NCI-H2029 treated with DMSO at 0.1 percent for 48 hours (cell line): ENCODE measurements at places on chromosomes 7 and 10.

GRCh38 chr10:22620140-22620857, 94.1 kb downstream of the PIP4K2A start:
- DNase-seq, result no peak

DNA sequence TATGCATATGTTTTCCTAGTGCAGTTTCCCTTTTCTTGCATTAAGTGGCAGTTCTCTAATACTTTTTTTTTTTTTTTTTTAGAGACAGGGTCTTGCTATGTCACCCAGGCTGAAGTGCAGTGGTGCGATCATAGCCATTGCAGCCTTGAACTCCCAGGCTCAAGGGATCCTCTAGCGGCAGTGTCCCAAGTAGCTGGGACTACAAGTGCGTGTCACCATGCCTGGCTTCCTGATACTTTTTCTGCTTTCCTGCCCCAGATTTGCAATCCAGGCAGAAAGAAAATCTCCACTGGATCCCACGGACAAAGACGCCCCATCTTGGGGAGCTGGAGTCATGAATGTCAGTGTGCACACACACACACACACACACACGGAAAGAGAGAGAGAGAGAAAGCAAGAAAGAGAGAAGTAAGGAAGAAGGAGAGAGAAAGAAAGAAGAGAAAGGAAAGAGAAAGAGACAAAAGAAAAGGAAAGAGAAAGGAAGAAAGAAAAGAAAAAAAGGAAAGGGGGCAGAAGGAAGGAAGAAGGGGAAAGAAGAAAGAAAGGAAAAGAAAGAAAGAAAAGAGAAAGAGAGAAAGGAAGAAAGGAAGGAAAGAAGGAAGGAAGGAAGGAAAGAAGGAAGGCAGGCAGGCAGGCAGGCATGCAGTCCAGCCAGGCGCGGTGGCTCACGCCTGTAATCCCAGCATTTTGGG, 37.5 kb upstream of the OCM2 start:
- DNase-seq, result no peak

DNA sequence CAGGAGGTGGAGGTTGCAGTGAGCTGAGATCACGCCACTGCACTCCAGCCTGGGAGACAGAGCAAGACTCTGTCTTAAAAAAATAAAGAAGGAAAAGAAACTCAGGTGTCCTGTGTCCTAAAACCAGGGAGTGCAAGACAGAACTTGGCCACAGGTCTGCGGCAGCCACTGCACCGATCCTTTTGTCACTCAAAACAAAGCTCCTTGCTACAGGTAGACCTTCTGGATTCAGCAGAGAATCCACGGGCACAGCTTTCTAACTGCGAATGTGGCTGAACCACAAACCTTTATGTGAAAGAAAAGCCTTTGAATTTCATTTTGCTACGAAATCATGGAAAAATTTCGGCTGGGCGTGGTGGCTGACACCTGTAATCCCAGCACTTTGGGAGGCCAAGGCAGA, 634.9 kb downstream of the CALN1 start:
- no peak for DNase-seq

GRCh38 chr10:86180861-86181260, 185.7 kb downstream of the GRID1 start:
- DNase-seq, result no peak

DNA sequence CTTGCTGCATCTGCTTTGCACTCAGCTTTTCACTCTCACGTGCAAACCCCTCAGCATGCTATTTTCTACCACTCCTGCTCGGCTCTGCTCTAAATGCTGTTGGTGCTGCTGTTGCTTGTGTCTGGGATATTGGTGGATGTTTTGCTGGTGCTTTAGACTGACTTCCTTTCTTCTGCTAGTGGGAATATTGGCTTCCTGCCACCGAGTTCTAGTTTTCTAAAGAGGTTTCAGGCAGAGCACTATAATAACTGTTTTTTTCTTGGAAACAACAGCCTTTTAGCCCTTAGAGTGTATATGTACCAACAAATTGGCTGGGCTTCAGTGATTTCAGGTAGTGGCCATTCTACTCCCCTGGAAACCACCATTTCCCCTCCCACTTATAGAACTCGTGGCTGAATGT, 27.8 kb downstream of the TMEM236 start:
- DNase-seq, result no peak

DNA sequence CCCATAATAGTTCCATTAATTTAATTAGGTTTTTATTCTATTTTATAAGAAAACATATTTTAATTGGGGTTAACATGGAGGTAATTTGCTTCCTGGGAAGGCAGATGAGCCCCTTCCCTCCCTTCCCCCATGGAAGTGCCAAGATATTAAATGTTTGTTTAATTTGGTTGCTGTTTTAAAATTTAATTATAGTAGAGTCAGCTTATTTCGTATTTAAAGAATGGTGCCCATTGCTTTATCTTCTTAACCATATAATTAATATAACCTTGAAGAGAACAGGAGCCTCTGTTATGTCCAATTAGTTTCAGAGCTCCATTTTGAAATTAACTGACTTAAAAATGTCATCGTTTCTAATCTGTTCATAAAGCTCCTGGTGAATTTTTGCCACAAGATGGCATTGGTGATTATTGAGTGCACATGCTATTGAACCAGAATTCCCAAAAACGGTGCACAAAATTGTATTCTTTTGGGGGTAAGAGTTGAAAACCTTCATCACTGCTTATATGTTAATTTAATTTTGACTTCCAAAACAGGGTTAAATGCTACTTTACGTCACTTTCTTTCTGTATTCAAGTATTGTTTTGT, 26.0 kb downstream of the KLHDC10 start:
- no peak for DNase-seq

- no peak for DNase-seq
These were observed 392.5 kb downstream of the NRG3 start for GRCh38 chr10:82267465-82267864.

GRCh38 chr7:136605532-136606329, 262.7 kb upstream of the CHRM2 start:
- DNase-seq, result no peak

DNA sequence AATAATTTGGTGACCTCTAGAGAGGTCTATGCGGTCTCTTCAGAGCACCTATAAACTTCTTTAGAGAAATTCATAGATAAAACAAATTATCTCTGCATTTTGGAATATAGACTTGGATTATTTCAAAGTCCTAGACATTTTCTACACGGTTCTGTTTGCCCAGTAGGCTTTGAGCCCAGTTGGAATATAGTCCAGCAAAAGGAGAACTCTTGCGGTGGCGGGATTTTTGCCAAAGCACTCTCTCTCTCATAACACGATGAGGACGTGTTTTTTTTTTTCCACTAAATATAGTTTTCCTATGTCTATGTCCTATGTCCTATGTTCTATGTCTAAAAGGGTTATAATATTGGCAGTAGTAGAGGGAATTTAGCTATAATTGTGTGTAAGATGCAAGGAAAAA, 164.9 kb upstream of the AGR3 start:
- no peak for DNase-seq

- DNase-seq, result no peak
These were observed 66.7 kb upstream of the GPR26 start for GRCh38 chr10:123599366-123599849.
